ENCODE measurements at places on chromosomes 4 and X. TPM values are rescaled to one million over a fixed set of nuclear protein-coding genes. Genes with fewer than 3 reads are reported as not detected.
A peak's percentile ranks its signal among the peaks of the same experiment; 100 is the strongest.

The DCAF16 gene
- 29.2 TPM for total RNA-seq

The NHSL2 gene
- total RNA-seq = 28.8 TPM

The CD38 gene
- 7.8 TPM for total RNA-seq

The SLC9A7 gene
- 2.5 TPM for total RNA-seq

The SUPT20HL2 gene
- total RNA-seq = not detected

The DIPK2B gene
- total RNA-seq = 25.2 TPM

The CSAG1 gene
- not detected for total RNA-seq

The EMCN gene
- total RNA-seq = 26.5 TPM

The ARL9 gene
- total RNA-seq = 0.51 TPM

The RAB9A gene
- total RNA-seq = 18.2 TPM

- DNase-seq = no peak
These were observed 18.0 kb downstream of the FAM9A start for GRCh38 chrX:8783097-8783713.

DNA sequence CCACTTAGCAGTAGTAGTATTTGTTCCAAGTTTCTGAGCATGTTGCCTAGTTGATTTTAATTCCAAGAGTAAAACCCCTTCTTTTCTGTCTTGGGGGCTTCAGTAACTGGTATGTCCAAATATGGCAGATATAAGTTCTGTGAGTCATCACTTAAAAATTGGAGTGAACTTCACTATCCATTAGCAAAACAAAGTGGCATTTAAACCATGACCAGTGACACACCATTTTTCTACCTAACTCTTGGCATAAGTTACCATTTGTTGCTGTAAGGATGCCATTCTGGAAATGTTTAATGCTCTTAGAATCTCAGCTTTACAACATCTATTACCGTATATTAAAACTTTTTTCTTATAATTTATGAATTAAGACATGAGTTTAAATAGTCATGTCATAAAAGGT is 102.0 kb downstream of the CBR4 start:
- no peak for DNase-seq

DNA sequence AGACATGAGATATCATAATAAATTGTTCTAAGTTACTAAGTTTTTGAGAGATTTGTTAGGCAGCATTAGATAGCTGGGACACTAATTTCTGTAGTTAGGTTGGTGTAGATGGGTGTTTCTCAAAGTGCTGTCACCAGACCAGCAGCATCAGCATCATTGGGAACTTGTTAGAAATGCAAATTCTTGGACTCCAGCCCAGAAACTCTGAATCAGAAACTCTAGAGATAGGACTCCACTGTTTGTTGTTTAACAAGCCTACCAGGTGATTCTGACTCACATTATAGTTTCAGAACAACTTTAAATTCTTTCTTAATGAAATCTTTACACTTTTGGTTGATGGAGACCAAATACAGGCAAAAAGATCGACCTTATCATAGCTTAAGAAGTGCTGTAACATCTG is 173.7 kb downstream of the PABPC4L start:
- no peak for DNase-seq

GRCh38 chr4:121272526-121272925 is 108.3 kb downstream of the QRFPR start:
- no peak for DNase-seq

GRCh38 chrX:50865311-50865710 is 45.2 kb upstream of the BMP15 start:
- no peak for DNase-seq

DNA sequence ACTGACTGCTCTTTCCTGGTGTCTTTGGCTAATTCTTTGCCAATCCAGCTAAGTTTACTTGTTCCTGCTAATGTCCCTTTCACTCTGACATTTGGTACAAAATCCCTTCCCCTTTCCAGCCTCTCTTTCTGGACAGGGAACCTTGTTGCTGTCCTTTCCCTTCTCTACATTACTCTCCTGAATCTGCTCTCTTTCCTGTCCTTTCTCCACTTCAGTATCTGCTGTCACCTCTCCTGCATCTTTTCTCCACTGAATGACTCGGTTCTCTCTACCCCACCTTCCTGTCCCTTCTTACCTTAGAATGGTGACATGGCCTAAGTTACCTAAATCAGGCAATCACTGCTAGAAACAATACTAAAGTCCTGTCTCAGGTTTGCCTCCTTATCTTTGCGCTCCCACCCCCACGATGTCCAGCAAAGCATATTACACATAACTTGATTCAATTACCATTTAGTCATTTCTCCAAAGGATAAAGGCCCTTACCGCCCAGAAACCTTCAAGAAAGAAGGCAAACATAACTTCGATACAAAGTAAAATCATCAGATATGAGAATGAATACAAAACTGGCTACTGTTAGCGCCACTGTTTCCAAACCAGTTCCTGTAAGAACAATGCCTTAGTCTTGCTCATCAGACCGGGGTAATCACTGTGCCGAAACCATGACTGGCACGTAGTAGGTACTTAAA is 890 bp downstream of the BOD1L1 start:
- no peak for DNase-seq

DNA sequence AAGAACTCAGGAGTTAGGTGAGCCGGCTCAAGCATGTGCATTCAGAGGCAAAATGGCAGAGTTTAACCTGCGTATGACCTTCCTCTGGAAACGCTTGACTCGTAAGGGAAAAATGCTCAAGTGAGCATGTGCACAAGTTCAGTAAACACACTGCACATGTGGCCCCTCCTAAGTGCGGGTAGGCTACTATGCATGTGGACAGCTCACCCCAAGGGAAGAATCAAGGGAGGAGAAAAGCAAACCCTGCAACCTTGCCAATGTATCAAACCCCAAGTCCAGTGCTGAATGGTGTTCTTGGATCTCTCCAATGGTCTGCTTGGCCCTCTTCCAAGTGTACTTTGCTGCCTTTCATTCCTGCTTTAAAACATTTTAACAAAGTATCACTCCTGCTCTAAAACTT is 407.1 kb downstream of the ADAM29 start:
- no peak for DNase-seq

GRCh38 chr4:8325291-8325973 is 55.9 kb downstream of the HTRA3 start:
- peak; percentile 33 for DNase-seq

- DNase-seq = no peak
These were observed 73.3 kb downstream of the MTMR1 start for GRCh38 chrX:150766351-150767044.

- DNase-seq = no peak
These were observed 49.2 kb downstream of the GPC4 start for GRCh38 chrX:133365871-133366611.

GRCh38 chr4:110508827-110509710 is 33.1 kb downstream of the ENPEP start:
- no peak for DNase-seq

DNA sequence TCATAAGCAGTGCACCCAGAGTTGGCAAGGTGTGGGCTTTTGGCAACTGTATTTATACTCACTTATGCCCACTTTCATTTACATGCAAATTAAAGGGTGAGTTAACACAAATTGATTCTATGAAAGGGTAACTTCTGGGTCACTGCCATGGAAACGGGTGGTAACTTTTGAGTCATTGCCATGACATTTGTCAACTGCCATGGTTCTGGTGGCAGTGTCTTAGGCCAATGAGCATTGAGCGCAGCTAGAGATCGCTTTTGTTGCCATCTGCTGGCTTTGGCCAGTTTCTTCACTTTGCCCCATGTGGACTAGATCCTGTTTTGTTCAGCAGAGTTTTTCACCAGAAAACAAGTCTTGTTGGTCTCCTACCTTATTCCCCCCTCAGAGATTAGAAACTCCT is 170.8 kb upstream of the NUDT6 start:
- DNase-seq = no peak

DNA sequence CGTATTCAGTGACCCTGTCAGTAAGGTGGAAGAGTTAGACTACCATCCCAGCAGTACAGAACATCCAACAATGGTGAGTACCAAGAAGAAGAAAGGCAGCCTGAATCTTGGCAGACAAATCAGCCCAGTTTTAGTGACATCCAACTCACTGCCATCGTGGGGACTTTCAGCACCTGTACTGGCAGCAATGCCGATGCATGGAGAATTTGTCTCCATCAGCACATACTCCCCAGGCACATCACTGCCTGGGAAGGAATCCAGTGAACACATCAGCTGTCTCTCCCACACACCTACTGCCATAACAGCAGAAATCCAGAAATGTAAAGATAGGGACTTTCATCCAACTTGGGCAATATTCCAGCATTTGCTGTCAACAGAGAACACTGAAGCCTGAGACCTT is 29.8 kb downstream of the PTCHD1 start:
- DNase-seq = no peak

DNA sequence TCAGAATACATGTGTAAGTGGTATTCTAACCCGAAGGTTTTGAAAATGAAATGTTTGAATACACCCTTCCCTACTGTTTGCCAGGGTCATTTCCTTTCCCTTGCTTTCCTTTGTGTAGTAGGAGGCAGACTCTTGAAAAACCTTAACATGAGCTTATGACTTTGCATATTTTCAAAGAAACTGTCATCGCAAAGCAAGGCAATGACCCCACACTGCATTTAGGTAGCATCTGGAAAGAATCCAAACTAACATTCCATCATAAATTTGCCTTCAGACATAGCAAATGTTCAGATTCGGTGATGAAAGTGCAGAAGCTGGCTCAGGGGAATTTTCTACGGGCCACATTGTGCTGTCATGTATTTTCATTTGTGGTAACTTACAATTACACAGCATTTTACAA is 32.3 kb downstream of the SH2D1A start:
- no peak for DNase-seq

DNA sequence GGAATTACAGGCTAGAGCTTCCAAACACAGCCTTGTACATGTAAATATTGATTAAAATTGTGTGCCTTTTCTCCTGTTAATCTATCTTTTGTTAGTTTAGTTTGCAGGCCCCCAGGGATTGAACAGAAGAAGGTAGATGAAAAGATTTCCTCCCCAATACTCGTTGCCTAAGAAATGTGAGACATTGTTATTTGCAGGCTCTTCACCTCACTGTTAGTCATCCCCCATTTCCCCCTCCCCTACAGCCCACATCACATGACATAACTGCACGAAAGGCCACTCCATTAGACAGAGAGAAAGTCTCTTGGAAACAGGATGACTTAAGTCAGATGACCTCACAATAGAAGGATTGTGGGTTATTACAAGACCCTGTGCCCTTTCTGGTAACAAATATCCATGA is 13.3 kb upstream of the MID1 start:
- DNase-seq = no peak

DNA sequence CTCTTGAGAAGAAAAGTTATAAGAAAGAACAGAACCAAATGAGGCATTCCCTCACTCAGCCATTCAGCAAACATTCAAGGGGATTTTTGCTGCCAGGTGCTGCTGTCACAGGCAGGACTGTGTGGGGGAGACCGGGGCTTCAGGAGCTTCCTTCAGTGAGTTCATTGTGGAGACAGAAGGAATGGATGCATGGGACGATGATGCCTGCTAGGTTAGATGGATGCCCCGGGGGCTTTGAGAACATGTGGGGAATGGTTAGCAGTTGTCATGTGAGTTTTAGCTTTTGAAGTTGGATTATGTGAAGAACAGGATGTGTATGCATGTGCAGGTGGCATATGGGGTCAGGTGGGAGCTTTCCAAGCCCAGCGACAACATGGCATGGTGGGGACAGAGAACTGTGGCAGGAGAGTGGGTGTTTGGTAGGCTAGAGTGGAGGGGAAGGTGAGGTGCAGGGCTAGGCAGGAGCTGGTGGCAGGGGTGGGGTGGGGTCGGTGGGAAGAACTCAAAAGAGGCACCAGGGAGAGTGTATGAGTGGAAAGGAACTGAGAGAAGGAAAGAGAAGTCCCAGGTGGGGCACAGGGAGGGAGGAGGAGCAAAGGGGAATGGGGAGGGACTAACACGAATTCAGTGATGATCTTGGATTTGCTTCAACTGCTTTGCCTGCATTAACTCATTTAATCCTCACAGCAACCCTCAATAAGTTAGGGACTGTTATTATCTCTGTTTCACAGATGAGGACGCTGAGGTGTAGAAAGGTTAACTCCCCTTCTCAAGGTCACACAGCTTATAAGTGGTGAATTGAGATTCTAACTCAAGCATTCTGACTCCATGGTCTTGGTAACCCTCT is 8.4 kb downstream of the DCUN1D4 start:
- DNase-seq = no peak

DNA sequence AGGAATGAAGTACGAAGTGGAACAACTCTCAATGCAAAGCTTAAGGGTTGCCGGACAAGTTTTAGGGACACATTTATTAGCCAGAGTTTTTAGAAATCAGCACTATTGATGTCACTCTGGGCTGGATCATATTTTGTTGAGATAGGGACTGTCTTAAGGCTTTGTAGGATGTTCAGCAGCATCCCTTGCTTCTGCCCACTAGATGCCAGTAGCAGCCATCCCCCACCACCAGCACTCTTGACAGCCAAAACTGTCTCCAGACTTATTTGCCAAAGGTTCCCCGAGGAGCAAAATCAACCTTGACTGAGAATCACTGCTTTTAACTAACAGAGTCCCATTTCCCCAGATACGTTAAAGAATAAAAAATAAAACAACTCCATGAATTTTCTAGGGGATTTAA is 1497.3 kb downstream of the STIM2 start:
- no peak for DNase-seq

DNA sequence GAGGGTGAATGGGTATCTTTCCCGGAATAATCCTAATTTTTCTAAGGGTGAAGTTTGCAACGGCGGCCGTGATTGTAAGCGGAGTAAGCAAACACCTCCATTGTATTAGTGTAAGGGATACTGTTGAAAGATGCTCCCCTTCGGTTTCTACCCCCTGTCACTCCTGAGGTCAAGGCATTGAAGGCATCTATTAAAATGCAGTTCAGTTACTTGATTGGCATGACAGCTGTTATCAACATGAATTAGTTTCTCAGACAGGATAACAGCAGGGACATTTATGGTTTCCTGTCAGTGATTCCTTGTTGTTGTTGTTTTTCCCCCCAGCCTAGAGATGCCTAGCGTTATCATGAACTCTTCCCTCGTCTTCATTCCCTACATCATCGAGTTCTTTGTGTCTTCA is 552 bp downstream of the SLC25A14 start:
- no peak for DNase-seq

GRCh38 chrX:106631615-106632014 is 19.8 kb downstream of the RADX start:
- DNase-seq = no peak

DNA sequence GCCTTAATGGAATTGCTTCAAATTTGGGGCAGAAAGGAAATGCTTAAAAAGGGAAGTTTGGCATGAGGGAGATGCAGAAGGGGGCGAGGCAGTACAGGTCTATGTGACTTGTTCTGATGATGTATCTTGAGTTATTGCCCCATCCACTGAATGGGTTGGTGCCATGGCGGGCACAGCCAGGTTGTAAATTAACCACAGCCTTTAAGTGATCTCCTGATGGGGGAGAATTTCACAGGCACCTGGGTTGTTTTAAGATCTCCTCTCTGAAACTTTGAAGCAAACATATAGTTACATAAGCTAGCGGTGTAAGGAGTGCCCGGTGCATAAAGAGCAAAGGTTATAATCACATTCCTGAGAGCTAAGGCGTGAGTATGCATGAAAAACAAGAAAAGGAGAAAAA is 37.0 kb downstream of the NPY5R start:
- no peak for DNase-seq
